ENCODE measurements at places on chromosomes 7 and 10. TPM values are rescaled to one million over a fixed set of nuclear protein-coding genes. Genes with fewer than 3 reads are reported as not detected.

DNA sequence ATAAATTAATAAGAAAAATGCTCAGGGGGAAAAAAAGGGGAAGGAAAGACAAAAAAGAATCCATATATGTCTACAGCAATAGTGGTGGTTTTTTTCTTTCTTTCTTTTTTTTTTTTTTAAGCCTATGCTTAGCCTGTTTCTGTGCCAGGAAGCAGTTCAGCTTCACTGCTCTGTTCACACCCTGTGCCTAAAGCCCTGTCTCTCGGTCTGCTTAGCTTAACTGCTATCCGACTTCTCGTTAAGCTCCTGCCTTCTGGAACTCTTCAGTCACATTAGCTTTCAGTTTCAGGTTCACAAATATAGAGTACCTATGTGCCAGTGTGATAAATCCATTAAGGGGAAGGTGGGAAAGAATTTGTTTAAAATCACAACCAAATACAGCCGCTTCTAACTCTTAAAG is 26.5 kb upstream of the NRG3 start:
- H3K27me3 ChIP-seq: no peaks in the 10 kb centered on the region
- no peak overlapping the region for H3K27ac ChIP-seq
- H3K4me1 ChIP-seq: no peaks in the 10 kb centered on the region
- H3K36me3 ChIP-seq: no peaks in the 10 kb centered on the region

- no peaks in the 10 kb centered on the region for H3K36me3 ChIP-seq
- H3K27me3 ChIP-seq: no peaks in the 10 kb centered on the region
- H3K4me3 ChIP-seq: no peak overlapping the region
- H3K4me1 ChIP-seq: no peaks in the 10 kb centered on the region
- no peak for DNase-seq
- no peak overlapping the region for H3K27ac ChIP-seq
These were observed 55.4 kb downstream of the LANCL2 start for GRCh38 chr7:55420530-55420929.

Gene CPA2
- not detected for total RNA-seq

Gene CXCL12
- total RNA-seq: 276 TPM

- no peaks in the 10 kb centered on the region for H3K36me3 ChIP-seq
- H3K27me3 ChIP-seq: no peaks in the 10 kb centered on the region
- no peaks in the 10 kb centered on the region for H3K4me1 ChIP-seq
- H3K4me3 ChIP-seq: no peak overlapping the region
- DNase-seq: no peak
- H3K27ac ChIP-seq: no peak overlapping the region
These were observed 331.4 kb upstream of the TMEM229A start for GRCh38 chr7:124364283-124364682.

Gene LIPJ
- total RNA-seq: 0.23 TPM

DNA sequence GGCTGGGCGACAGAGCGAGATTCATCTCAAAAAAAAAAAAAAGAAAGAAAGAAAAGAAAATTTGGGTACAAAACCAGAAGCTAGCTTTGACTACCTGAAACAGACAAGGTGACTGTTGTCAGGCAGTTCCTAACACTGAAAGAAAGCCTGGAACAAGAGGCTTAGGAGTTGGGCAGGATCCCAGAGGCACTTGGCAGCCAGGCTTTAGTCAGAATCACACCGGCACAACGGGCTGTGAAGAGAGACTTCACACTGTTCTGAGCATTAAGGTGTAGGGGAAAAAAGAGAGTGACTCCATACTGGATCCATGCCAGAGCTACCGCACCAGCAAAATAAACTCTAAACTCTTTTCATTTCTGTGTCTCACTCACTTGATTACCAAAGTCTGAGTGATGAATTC is 130.8 kb downstream of the ZNF467 start:
- no peaks in the 10 kb centered on the region for H3K4me1 ChIP-seq
- DNase-seq: no peak
- no peaks in the 10 kb centered on the region for H3K27me3 ChIP-seq

Gene NPSR1
- not detected for total RNA-seq

DNA sequence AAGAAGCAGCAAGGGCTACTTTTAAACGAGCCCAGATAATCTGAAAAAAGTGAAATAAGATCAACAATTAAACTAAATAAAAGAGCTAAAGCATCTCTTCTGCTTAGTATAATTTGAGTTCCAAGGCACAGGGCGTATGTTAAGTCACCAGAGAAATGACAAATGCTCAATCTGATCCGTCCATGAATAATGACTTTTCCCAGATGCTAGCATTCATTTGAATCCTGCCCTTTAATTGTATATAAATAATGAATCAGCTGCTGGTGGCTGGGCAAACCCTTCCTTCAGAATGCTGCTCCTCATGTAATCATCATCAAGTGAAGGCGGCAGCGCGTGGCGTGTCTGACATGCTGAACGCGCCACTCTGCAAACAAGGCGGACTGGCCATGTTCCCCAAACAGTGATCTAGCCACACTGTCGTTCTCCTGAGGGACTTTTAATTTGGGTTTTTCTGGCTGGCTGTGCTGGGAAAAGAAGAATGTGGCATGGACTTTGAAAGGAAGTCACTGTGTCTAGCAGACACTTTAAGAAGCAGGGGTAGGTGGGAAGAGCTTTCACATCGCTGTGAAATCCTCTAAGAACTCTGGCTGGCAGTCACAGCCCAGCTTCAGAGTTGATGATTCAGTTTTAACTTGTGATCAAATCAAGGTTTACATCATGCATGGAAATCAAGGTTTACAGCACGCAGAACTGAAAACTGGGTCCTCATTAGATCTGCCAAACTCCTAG is 70.7 kb downstream of the BEND7 start:
- peaks cover 7% of the 10 kb centered on the region for H3K4me1 ChIP-seq
- DNase-seq: no peak
- no peak overlapping the region for H3K27ac ChIP-seq
- H3K36me3 ChIP-seq: no peaks in the 10 kb centered on the region
- no peaks in the 10 kb centered on the region for H3K27me3 ChIP-seq

Gene RET
- 0.32 TPM for total RNA-seq

DNA sequence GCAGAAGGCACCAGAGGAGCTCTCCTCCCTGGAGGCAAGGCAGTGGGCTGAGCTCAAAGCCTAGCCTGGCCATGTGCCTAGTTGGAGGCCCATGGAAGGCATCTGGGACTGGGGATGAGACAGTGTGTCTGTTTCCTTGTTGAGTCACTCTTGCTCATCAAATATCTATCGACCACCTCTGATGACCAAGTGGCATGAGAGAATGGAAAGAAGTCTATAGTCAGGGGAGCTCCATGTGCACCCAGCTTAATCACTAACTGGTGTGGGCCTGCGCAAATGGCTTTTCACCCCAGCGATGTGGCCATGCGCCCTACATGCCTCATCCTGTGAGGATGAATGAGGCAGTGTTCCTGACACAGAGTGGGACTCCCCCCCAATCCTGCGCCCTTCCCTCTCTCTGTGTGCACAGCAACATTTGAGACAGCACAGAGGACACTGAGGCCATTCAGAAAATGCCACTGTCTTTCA is 229.9 kb downstream of the RPS24 start:
- peaks cover 12% of the 10 kb centered on the region for H3K4me1 ChIP-seq
- H3K36me3 ChIP-seq: no peaks in the 10 kb centered on the region
- H3K4me3 ChIP-seq: no peak overlapping the region
- peak; percentile 49 for DNase-seq
- no peak overlapping the region for H3K27ac ChIP-seq
- H3K27me3 ChIP-seq: no peaks in the 10 kb centered on the region

- no peaks in the 10 kb centered on the region for H3K27me3 ChIP-seq
- no peaks in the 10 kb centered on the region for H3K4me1 ChIP-seq
- H3K27ac ChIP-seq: no peak overlapping the region
- DNase-seq: no peak
- no peak overlapping the region for H3K4me3 ChIP-seq
- no peaks in the 10 kb centered on the region for H3K36me3 ChIP-seq
These were observed 595.8 kb upstream of the MKI67 start for GRCh38 chr10:128721963-128722445.

GRCh38 chr10:15035385-15036301 is 8.1 kb upstream of the OLAH start:
- DNase-seq: no peak
- H3K36me3 ChIP-seq: no peaks in the 10 kb centered on the region
- peak overlapping the region; percentile 38 for H3K27ac ChIP-seq
- no peaks in the 10 kb centered on the region for H3K27me3 ChIP-seq
- H3K4me1 ChIP-seq: peaks cover 11% of the 10 kb centered on the region

Gene C10orf67
- 0.26 TPM for total RNA-seq

Gene MYL10
- total RNA-seq: not detected

GRCh38 chr7:112721366-112721765 is 68.8 kb downstream of the TMEM168 start:
- H3K36me3 ChIP-seq: no peaks in the 10 kb centered on the region
- H3K4me3 ChIP-seq: no peak overlapping the region
- no peak for DNase-seq
- H3K4me1 ChIP-seq: no peaks in the 10 kb centered on the region

DNA sequence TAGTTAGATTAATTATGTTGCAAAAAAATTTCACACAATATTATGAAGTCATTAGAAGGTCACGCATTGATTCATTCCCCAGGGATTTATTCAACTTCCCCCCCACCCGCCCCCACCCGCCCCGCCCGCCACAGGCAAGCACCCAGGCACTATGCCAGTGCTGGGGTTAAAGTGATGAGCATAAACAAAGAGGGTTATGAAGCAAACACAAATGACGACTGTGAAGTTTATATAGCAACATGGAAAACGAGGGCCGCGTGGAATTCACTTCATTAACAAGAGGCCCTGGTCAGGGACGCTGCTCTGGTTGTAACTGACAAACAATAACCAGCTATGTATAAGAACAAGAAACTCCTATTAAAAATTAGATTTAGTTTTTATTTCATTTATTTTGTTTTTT is 656.5 kb upstream of the COBL start:
- H3K27ac ChIP-seq: no peak overlapping the region
- H3K36me3 ChIP-seq: no peaks in the 10 kb centered on the region
- H3K27me3 ChIP-seq: no peaks in the 10 kb centered on the region
- no peak overlapping the region for H3K4me3 ChIP-seq

Gene FXYD4
- total RNA-seq: not detected

DNA sequence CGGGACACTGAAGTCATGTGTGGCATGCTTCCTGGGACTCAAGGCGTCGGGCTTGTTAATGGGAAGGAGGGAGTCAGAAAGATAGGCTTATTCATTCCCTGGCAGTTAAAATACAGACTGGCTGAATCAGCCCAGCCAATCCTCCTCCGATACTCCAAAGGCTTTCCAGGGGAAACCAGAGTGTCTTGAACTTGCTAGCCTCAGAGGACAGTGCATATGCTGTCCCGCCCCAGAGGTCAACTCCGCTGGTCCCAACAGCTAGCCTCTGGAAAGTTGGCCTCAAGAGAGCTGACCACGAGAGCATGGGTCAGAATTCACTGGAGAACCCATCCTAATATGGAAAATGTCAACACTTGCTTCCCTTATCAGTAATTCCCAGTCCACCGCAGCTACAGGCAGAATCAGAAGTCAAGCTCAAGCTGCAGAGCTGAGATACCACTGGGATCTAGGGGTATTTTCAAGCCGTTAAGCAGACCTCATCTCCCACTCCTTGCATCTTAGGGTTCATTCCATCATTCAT is 43.0 kb downstream of the ELMO1 start:
- H3K27ac ChIP-seq: no peak overlapping the region
- H3K27me3 ChIP-seq: no peaks in the 10 kb centered on the region
- H3K4me1 ChIP-seq: peaks cover 34% of the 10 kb centered on the region
- H3K36me3 ChIP-seq: peaks cover 9% of the 10 kb centered on the region

- no peak overlapping the region for H3K4me3 ChIP-seq
- no peaks in the 10 kb centered on the region for H3K27me3 ChIP-seq
- no peaks in the 10 kb centered on the region for H3K36me3 ChIP-seq
- no peaks in the 10 kb centered on the region for H3K4me1 ChIP-seq
- H3K27ac ChIP-seq: peak overlapping the region; percentile 44
These were observed 35.9 kb downstream of the FZD1 start for GRCh38 chr7:91299952-91300775.

GRCh38 chr7:6646465-6646864 is 9.3 kb downstream of the ZNF316 start:
- no peak overlapping the region for H3K27ac ChIP-seq
- no peaks in the 10 kb centered on the region for H3K4me1 ChIP-seq
- no peak overlapping the region for H3K4me3 ChIP-seq

DNA sequence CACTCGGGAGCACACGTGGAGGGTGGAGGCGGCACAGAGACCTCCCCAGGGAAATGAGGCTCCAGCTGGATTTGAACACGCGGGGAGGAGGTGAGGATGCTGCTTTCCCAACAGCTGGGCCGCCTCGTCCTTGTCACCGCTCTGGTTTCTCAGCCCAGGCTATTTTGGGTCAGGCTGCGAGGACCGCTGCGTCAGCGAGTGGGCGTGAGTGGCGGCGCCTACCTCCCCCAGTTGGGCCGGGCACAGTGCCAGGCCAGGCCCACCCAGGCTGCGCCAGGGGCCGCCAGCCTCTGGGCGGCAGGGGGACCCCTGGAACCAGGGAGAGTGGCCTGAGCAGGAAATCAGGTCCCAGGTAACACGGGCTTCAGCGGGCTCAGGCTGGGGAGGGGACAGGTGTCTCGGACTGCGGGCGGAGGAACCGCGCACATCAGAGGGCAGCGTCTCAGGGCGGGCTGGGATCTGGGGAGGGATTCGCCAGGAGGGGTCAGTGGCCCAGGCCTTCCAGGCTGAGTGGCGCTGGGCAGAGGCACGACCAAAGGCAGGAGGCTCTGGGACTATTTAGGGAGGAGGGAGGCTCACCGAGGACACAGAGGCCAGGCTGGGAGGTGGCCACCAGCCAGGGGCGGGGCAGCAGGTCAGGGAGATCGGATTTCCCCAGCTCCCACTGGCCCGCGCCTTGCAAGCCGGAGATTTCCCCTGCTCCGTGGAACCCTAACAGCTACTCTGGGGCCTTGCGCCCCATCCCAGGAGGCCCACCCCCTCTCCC is 125.2 kb upstream of the RET start:
- H3K4me3 ChIP-seq: no peak overlapping the region
- no peaks in the 10 kb centered on the region for H3K36me3 ChIP-seq

Gene AGAP5
- 13.5 TPM for total RNA-seq

Gene CASTOR2
- total RNA-seq: 5.8 TPM

- H3K27me3 ChIP-seq: no peaks in the 10 kb centered on the region
- H3K4me1 ChIP-seq: no peaks in the 10 kb centered on the region
- no peak for DNase-seq
- H3K27ac ChIP-seq: no peak overlapping the region
- no peak overlapping the region for H3K4me3 ChIP-seq
These were observed 220.5 kb downstream of the TCERG1L start for GRCh38 chr10:131090761-131091661.

Gene TFEC
- total RNA-seq: 39.9 TPM

Gene ASAH2
- total RNA-seq: 0.26 TPM

Measured in spleen (tissue), 13 donors.